ENCODE measurements at places on chromosomes 5 and 9. TPM values are rescaled to one million over a fixed set of nuclear protein-coding genes. Genes with fewer than 3 reads are reported as not detected.

Gene FAXDC2
- total RNA-seq = not detected

Gene FAM221B
- not detected for total RNA-seq

Gene NRARP
- total RNA-seq = 0.44 TPM

Gene PCDHGB6
- total RNA-seq = not detected

Gene PCDHAC2
- total RNA-seq = not detected

DNA sequence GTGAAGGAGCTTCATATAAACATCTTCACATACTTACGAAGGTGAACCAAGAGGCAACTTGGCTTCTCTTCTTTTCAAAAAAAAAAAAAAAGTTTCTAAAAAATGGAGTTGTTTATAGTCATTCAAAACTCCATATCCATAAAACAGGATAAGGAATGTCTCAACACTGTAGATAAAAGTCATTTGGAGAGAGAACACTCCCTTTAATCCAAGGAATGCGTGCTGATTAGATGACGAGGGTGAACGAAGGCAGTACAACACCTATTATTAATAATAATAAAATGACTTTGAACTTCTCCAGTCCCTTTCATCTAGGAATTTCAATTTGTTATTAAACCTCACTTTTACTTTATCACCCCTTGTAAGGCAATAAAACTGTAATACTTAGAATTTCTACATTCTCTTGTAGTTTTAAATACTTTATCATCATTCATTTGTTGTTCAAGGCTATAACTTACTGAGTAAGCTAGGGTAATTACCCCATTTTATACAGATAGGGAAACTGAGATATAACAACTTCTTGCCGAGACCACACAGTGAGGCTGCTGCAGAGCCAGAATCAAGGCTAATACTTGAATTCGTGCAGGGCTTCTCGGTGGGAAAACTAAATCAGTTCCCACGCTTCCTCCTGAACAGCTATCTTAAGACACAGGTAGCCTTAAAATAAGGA is 377.1 kb downstream of the EFNA5 start:
- no peak for DNase-seq

- no peak for DNase-seq
These were observed 159.4 kb downstream of the SIL1 start for GRCh38 chr5:139038613-139039305.

All from activated CD4-positive, alpha-beta T cell treated with anti-CD3 and anti-CD28 coated beads, Interleukin-2, amount 10 ng/mL, durations not matched to agents 7 days and 5 days (primary cell).